ENCODE measurements at places on chromosomes 5 and 9.

DNA sequence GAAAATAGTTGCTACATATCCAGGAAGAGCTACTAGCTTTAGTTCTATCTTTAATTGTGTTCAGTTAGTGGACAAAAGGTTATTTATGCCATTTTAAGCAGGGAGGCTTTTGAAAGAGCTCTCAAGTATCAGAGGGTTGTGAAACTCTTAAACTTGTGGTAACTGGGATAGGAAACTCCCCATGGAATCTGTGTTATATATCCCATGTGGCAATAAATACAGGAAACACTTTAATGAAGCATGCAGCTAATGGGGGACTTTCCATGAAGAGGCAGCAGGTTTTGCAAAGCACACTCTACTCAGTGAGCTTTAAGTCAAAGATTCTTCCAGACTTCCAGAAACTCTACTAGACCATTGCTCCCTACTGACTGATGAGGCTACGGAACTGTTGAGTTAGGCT, 805.0 kb upstream of the C9orf72 start:
- no peak for DNase-seq

GRCh38 chr9:10026443-10026984, 586.3 kb downstream of the PTPRD start:
- DNase-seq = no peak

DNA sequence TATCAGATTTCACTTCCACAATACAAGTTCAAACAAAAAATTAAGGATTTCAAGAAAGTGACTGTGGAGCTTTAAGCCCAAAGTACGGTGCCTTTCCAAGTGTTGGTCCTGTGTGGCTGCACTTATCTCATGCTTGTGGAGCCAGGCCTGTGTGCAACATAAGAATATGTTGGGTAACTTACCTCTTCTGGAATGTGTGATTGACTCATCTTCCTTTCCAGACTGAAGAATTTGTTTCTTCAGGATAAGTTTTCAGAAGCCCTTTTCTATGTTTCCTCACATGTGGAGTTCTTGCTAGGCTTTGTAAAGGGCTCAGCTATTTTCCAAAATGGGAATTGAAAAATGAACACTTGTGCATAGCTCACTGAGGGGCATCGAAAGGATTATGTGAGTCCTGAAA, 485.1 kb upstream of the PAPPA start:
- DNase-seq = no peak

DNA sequence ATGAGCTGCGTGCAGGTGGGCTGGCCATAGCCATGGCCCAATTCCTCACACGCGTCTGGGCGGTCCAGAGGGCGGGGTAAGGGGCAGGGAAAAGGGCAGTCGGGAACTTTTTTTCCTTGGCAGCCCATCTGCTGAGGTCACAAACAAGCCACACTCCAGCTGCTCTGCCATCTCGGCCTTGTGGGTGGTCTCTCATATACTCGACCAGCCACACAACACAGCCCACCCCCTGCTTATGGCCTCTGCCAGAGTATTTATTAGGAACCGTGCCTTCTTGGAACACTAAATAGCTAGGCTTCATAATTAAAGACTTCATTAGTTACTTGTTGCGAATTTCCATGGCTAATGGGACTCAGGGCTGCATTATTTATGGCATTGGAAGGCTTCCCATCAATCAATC, 98.5 kb upstream of the LHFPL2 start:
- DNase-seq = no peak
